ENCODE measurements at places on chromosomes 16 and 17. TPM values are rescaled to one million over a fixed set of nuclear protein-coding genes. Genes with fewer than 3 reads are reported as not detected.

- no peak for DNase-seq
Observed at GRCh38 chr16:49340466-49340865, 33.1 kb upstream of the C16orf78 start.

- no peak for DNase-seq
Observed at GRCh38 chr17:57941384-57942370, 13.5 kb downstream of the CUEDC1 start.

The MSLN gene
- polyA plus RNA-seq = 62.0 TPM

DNA sequence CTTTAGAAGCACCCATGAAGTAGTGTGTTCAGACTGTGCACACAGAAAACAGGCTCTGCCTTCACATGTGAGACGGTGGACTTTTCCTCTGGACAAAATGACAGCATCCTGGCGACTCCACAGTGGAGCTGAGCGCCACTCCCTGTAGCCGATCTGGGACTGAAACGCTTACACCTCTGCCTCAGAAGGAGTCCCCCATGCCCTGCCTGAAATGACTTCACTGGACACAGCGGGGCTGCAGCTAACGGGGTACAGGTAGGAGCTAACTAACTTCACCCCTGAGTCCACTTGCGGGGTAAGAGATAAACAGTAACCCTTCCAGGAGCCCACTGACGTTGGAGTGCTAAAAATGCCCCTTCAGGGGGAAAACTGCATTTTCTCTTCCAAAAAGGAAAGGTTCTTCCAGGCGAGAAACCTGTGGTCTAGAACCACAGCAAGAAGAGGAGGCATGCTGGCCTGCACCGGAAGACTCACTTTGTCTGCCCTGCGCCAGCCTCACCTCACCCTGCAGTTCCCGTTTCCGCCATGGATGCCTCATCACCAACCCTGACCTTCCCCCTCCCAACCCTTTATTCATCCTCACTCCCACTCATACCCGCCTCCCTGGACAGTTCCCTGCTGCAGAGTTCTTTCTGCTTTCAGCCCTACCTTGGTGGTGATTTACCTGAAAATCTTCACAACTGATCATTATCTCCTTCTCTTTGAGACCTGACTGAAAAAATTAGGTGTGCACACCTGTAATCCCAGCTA is 19.4 kb upstream of the ENDOV start:
- no peak for DNase-seq

GRCh38 chr17:50963139-50963538 is 97.0 kb upstream of the TOB1 start:
- no peak for DNase-seq

GRCh38 chr16:4537376-4538343 is 913 bp downstream of the CDIP1 start:
- DNase-seq = peak; percentile 60

The TBC1D3L gene
- polyA plus RNA-seq = 18.9 TPM

Data from large intestine (tissue), 12 donors.